Pancreas (tissue), 10 donors: ENCODE measurements at places on chromosomes 3 and 15.

DNA sequence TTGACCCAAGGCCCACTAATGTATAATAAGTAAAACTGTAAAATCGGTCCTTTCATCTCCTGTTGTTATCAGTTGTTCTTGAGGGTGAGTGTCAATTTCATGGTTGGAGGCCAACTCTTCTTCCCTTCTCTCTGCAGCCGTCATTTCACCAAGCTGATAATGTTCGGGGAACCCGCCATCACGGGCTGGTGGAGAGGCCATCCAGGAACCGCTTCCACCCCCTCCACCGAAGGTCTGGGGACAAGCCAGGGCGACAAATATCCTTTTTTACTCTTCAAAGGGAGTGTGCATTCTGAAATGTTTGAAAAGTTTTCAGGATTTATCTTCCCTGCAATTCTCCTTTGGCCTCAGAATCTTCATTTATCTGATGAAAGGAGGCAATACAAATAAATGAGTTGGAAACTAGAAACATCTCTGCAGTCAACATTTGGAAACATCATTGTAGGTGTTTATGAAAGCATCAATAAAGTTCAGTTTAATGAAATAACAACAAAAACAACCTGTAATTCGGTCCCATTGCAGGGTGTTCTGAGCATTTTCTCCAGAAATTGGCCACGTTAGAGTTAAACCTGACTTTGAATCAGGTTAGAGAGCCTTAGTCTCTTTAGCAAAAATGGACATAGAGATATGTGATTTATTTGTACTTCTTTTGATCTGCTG, 63.9 kb downstream of the CRTC3 start:
- DNase-seq, result no peak

GRCh38 chr3:81765400-81765799, 4.0 kb upstream of the GBE1 start:
- DNase-seq, result no peak

DNA sequence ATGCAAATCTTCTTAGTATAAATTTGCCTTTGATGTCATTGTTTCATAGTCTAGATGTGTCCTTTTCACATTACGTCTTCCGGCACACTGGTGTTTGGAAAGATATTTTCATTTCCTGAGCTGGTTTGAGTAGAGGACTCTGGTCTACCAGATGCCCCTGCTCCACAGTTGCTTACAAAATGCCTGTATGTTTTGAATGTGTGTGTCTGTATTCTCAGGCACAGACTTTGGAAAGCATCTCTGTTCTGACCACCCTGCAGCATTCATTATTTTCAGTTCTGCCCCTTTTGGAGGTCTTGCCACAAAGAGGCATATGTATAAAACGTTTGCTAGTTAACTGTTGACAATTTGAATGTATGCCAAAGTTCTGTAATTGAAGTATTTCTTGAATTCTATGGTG, 236.0 kb upstream of the GOLIM4 start:
- no peak for DNase-seq

DNA sequence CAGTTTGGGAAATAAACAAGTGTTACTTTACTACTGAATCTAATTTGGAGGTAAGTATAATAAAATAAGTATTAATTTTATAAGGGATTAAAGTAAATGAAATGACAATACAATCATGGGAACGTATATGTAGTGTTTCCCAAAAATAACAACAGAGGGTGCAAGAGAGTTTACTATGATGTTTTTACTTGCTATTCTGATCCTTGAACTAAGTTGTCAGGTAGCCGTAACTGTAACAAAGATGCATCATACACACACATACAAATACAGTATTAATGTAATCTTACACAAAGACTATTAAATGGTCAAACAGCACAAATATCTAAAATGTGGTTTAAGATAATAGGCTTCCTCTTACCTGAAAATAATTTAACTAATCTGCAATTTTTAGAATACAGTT, 311.4 kb downstream of the TBC1D5 start:
- DNase-seq, result no peak

DNA sequence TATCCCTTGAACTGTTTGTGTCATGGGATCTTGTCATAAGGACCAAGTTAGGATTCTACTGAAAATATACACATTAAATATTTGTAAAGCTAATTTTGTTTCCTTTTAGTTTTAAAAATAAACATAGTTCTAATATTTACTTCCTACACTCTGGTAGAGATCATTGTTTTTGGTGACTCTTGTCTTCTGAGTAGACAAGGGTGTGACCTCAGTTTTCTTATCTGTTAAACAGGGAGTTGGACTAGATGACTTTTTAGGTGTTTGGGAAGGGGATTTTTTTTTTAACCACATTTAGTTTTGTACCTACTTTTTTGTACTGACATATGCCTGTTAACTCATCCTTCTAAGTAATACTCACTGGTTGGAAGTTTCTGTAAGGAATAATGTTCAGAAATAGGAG, 30.8 kb downstream of the PLS1 start:
- no peak for DNase-seq

- DNase-seq, result peak; percentile 21
Measured at GRCh38 chr3:10370429-10370828, 49.5 kb upstream of the SEC13 start.

GRCh38 chr15:66565141-66565641, 607 bp downstream of the LCTL start:
- no peak for DNase-seq

DNA sequence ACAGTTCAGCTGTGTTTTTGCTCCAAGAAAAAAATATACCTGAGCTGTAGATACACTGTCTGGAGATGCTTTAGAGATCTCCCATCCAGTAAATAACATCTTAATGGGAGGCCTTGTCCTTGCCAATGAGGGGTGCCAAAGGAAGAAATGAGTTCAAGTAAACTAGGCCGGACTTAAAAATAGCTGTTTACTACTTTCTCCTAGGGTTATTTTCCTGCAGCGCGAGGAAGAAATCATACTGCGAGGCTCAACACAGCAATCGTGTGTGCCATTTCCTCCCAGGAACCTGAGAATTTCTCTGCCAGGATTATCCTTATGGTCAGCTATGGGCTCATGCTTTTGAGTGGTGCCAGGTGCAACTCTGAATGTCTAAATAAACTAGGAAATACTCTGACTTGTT, 71.9 kb downstream of the CMTM8 start:
- DNase-seq, result no peak

DNA sequence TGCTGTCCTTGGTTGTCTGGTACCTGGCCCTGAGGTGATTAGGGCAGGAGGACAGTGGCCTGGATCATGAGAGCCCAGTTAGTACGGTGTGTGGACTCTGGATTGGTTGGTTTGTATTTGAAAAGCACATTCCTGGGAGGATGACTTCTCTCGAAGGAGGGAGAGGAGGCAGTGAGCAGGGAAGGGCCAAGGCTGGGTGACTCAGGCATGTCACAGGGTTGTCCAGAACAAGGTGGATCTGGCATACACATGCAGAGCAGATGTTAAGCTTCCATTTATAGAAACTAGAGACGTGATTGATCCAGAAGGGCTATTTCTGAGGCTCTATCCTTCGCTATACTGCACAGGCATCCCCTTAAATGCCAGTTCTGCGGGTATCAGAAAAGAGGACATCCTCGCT, 34.4 kb downstream of the FAM240A start:
- no peak for DNase-seq

DNA sequence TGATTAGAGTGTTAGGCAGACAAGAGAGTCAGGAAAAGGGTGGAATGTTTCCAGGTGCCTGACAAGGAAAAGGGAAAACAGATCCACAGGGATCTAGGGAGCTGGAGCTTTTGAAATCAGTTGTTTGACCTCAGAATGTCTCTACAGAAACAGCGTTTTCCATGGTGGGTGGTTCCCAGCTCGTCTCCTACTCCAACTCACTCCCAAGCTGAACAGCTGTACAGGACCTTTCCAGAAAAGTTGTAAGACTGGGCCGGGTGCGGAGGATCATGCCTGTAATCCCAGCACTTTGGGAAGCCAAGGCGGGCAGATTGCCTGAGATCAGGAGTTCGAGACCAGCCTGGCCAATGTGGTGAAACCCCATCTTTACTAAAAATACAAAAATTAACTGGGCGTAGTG, 55.7 kb upstream of the RYK start:
- no peak for DNase-seq

- peak; percentile 41 for DNase-seq
Measured at GRCh38 chr3:100097919-100098783, 16.1 kb downstream of the FILIP1L start.

DNA sequence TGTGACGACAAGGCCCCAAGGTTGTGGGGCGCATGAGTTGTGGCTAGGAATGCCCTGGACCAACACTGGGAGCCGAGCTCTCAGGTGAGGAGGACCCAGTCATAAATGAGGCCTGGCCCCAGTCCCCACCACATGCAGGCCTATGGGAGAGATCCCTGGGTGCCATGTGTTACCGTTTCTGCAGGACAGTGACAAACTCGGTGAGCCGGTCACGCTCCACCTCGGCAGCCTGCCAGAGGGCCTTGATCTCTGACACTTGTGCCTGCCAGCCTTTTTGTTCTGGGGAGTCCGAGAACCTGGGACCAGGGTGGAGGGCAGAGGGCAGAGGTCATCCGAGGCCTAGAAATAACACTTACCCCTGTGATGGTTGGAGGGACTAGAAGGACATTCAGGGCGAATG, 27.7 kb upstream of the HHATL start:
- no peak for DNase-seq

DNA sequence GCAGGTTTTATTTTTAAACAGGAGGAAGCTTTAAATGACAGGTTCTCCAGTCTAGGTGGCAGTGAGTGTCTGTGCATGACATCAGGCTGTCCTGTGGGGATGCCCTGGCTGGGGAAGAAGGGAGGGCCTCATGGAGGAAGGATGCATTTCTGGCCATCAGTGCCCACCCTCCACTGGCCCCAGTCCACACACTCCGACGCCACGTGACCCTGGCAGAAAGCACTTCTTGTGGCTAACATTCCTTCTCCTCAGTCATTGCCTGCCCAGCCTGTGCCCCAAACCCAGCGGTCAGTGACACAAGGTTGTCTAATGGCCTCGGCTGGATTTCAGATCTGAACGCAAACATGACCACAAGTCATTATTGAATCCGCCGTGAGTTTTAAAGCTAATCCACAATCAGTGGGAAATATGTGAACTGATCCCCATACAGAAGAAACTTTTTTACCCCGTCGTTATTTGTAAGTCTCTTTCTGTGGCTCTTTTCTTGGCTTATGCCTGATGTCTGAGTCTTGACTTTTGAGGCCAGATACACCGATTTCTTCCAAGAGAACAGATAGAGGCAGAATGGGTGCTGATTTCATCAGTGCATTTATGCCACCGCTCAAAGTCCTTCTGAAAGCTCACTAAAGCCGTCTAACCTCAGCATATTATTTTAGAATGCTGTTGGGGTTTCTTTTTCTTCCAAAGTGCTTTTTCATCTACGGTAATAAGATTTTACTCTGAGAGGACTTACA, 17.3 kb upstream of the LRRK1 start:
- no peak for DNase-seq

DNA sequence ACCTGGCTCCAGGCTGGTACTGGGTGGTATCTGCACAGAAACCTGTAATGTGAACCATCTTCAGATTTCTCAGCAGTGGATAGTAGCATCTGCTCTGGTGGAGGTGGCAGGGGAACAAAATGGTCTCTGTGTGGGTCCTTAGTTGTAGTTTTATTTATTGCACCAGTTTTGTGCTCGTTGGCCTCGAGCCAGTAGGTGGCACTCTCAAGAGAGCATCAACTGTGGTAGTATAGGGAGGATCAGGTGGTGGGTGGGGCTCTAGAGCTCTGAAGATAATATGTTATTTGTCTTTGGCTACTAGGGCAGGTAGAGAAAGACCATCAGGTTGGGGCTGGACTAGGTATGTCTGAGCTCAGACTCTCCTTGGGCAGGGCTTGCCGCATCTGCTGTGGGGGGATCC, 254.0 kb upstream of the GPR149 start:
- no peak for DNase-seq
